ENCODE measurements at places on chromosomes 13 and 19.
A peak's percentile ranks its signal among the peaks of the same experiment; 100 is the strongest.

DNA sequence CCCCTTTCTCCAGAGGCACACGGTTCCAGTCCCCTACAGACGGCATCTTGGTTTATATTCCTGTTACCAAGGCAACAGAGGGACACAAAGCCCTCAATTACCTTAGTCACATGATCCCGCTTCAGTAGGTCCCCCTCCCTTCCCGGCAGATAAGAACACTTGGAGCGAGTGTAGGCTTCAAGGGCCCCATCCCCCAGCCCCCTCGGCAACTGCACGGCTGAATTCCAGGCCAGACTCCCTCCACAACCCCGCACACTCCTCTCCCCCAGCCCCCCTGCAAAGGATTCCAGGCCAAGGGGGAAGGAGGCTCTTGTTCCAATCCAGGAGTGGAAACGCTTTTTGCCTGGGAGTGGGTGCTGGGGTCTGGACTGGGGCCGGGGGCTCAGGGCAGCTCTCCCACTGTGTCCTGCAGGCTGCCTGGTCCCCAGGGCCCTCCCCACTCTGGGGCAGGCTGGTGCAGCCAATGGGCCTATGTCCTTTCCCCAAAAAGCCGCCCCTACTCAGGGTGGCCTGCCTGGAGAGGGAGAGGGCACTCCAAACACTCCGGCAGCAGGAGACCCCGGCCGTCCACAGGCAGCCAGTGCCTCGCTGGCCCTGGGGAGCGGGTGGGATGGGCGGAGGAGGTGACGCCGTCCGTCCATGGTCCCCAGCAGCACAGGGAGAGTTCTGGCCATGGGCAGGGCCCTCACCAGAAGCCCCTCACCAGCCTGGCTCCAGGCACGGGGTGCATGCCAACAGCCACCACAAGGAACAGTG lies 62.6 kb downstream of the MLLT1 start:
- H3K4me3 ChIP-seq = no peak overlapping the region
- peaks cover 2% of the 10 kb centered on the region for H3K36me3 ChIP-seq
- peak overlapping the region; percentile 74 for H3K27ac ChIP-seq
- no peaks in the 10 kb centered on the region for H3K27me3 ChIP-seq
- H3K4me1 ChIP-seq = peaks cover 3% of the 10 kb centered on the region

DNA sequence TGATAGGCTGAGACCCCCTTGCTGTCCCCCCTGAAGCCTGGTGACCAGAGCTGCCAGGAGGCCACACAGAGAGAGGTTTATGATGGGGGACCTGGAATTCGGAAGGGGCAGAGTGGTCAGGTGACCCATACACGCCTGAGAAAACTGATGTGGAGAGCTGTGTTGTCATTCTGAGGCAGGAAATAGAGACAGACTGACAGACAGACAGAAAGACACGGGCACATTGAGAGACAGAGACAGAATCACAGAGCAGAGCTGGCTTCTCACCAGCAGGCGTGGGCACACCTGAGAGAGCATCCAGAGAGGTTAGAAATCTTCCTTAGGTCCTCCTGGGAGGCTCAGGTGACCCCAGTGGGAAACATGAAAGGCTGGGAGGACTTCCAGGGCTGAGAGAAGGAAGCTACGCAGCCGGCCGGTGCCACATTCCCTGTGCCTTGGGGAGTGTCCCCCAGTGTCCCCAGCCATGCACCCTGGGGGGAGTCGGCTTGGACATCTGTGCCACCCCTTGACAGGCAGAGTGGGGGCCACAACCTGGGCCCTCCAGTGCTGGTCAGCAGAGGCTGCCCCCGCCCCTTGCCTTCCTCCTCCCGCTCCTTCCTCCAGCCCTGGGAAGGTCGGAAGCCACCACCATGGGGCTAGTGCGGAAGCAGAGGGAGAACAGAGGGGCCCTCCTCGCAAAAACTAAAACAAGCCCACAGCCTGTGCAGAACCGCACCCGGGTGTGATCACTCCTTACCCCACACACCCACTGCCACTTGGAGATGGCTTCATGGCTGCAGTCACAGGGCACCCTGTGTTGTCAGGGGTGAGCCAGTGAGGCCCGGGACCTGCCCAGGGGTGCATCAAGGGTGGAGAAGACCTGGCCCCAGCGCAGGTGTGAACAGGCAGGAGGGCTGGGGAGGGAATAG lies 2.2 kb downstream of the FFAR1 start:
- no peak overlapping the region for H3K4me3 ChIP-seq
- DNase-seq = no peak
- H3K36me3 ChIP-seq = no peaks in the 10 kb centered on the region

DNA sequence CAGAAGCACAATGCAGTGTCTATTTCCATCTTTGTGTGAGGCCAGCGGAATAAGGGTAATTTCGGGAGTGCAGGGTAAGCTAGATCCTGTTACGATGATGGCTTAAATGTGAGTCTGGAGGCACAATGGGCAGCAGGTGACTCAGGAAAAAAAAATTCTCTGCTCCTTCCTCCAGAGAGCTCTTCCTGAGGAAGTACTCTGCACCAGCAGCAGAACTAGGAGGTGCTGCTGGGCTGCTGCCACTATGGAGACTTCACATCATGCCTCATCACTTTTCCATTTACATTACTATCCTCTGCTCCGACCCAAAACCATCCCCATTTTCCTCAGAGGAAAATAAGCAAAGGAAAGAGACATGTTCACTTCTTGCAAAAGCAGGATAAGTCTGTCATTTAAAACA lies 282.0 kb downstream of the DNAJC15 start:
- no peak overlapping the region for H3K27ac ChIP-seq
- no peaks in the 10 kb centered on the region for H3K36me3 ChIP-seq
- H3K4me1 ChIP-seq = peaks cover 28% of the 10 kb centered on the region
- no peak overlapping the region for H3K4me3 ChIP-seq
- H3K27me3 ChIP-seq = 0 out of 2 replicates have a peak, but pooled peaks cover 4% of the 10 kb centered on the region

- peaks cover 10% of the 10 kb centered on the region for H3K4me1 ChIP-seq
- H3K27ac ChIP-seq = no peak overlapping the region
- no peaks in the 10 kb centered on the region for H3K36me3 ChIP-seq
- DNase-seq = no peak
- peaks cover 36% of the 10 kb centered on the region for H3K27me3 ChIP-seq
These were observed 22.8 kb upstream of the RNF17 start for GRCh38 chr13:24741016-24741662.

- no peaks in the 10 kb centered on the region for H3K27me3 ChIP-seq
- no peak for DNase-seq
- H3K36me3 ChIP-seq = peaks cover 20% of the 10 kb centered on the region
- no peak overlapping the region for H3K27ac ChIP-seq
- H3K4me1 ChIP-seq = peaks cover 31% of the 10 kb centered on the region
- no peak overlapping the region for H3K4me3 ChIP-seq
These were observed 1203.5 kb upstream of the PRR20A start for GRCh38 chr13:55937180-55937579.

GRCh38 chr19:46232029-46232428 lies 2.5 kb downstream of the IGFL1 start:
- H3K4me3 ChIP-seq = no peak overlapping the region
- no peak overlapping the region for H3K27ac ChIP-seq
- no peaks in the 10 kb centered on the region for H3K4me1 ChIP-seq

- no peak for DNase-seq
- no peak overlapping the region for H3K4me3 ChIP-seq
- H3K27ac ChIP-seq = no peak overlapping the region
- no peaks in the 10 kb centered on the region for H3K27me3 ChIP-seq
- H3K4me1 ChIP-seq = 0 out of 2 replicates have a peak, but pooled peaks cover 3% of the 10 kb centered on the region
These were observed 37.3 kb downstream of the ITGBL1 start for GRCh38 chr13:101489643-101490405.

GRCh38 chr19:1478934-1479707 lies at the start of gene C19orf25:
C19orf25 (minus strand) TSS chr19:1479215; CDS start chr19:1478903, 312 bp downstream.
- H3K36me3 ChIP-seq = peaks cover 4% of the 10 kb centered on the region
- H3K27me3 ChIP-seq = no peaks in the 10 kb centered on the region
- DNase-seq = peak; percentile 95
- peak within 1 kb of the TSS; percentile 98 for H3K27ac ChIP-seq

DNA sequence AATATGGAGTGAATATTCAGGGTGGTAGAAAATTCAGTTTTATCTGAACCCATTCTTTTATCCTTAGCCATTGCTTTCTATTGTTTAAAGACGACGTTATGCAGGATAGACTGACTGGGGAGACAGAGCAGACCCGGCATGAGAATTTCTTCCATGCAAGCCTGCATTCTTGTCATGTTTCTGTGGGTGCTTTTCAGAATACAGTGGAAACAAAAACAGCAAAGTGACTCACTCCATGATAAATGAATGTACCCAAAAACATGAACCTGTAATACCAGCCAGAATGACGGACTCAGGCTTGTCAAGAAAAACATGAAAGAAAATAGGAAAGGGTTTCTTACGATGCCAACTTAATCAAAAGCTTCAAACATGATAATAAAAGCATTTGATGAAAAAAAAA lies 924.0 kb downstream of the EFNB2 start:
- no peaks in the 10 kb centered on the region for H3K36me3 ChIP-seq
- peaks cover 33% of the 10 kb centered on the region for H3K4me1 ChIP-seq
- H3K4me3 ChIP-seq = no peak overlapping the region
- no peaks in the 10 kb centered on the region for H3K27me3 ChIP-seq
- DNase-seq = no peak

- no peak within 1 kb of the TSS for H3K4me3 ChIP-seq
- peak; percentile 19 for DNase-seq
- no peaks in the 10 kb centered on the region for H3K36me3 ChIP-seq
- no peaks in the 10 kb centered on the region for H3K27me3 ChIP-seq
- H3K27ac ChIP-seq = no peak within 1 kb of the TSS
These were observed at the start of gene GRK1 for GRCh38 chr13:113666951-113667701. GRK1 (plus strand) TSS chr13:113667219; CDS start chr13:113667387, 168 bp downstream.

DNA sequence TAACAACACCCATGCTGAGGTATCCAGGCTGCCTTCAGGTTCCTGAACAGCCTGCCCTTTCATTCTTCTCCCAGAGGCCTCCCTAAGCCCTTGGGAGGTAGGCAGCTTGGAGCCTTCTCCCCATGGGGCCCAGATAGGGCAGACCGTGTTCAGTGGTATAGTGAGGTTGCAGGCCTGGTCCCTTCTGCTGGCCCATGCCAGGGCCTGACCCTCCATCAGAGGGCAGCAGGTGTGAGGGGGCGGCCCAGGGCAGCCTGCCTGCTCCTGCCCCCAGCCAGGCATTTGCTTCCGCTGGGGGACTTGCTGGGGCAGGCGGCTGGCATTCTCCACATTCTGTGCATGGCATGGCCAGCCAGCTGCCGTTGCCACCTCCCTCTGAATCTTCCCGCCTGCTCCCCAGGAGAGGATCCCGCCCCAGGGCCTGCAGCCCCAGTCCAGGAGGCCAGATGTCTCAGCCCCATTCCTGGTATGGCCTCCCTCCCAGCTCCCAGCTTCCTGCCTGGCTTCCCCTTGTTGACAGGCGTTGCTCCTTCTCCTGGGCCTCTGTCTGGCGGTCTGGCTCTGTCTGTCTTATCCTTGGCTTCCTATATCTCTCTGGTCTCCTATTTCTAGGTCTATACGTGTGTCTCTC lies 8.9 kb downstream of the CIC start:
- H3K4me3 ChIP-seq = no peak overlapping the region
- H3K27me3 ChIP-seq = no peaks in the 10 kb centered on the region
- H3K36me3 ChIP-seq = 0 out of 2 replicates have a peak, but pooled peaks cover 2% of the 10 kb centered on the region
- no peak overlapping the region for H3K27ac ChIP-seq

- H3K4me3 ChIP-seq = no peak overlapping the region
- no peak for DNase-seq
- no peak overlapping the region for H3K27ac ChIP-seq
- no peaks in the 10 kb centered on the region for H3K36me3 ChIP-seq
These were observed 3.4 kb downstream of the FCAR start for GRCh38 chr19:54877471-54877870.

DNA sequence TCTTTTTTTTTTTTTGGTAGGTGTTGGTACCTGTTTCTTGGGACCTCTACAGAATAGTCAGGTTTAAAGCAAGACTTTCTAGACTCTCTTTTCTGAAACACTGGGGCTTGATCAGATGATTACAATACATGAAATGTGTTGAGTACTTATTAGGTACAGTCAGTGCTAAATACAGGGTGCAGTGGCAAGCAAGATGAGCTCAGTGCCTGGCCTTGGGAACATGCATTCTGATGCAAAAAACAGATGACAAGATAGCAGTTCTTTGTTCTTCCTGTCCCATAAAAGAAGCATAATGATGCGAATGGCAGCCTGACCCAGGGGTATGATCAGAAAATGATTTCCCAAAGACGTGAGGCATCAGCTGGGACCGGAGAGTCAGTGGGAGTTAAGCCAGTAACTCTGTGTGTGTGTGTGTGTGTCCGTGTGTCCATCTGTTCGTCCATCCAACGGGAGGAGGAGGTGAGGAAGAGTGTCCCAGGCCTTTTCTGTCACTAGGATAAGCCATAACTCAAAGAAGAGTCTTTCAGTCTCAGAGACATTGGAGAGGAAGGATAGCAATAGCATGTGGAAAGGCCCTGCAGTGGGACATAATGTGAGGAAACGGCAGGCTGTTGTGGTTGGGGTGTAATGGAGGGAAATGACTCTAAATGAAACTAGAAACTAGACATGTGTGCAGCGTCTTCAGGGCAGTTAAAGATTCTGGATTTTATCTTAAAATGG lies 32.2 kb downstream of the SLAIN1 start:
- peak overlapping the region; percentile 19 for H3K27ac ChIP-seq
- no peak overlapping the region for H3K4me3 ChIP-seq
- peaks cover 9% of the 10 kb centered on the region for H3K36me3 ChIP-seq
- H3K27me3 ChIP-seq = no peaks in the 10 kb centered on the region
- peaks cover 59% of the 10 kb centered on the region for H3K4me1 ChIP-seq

DNA sequence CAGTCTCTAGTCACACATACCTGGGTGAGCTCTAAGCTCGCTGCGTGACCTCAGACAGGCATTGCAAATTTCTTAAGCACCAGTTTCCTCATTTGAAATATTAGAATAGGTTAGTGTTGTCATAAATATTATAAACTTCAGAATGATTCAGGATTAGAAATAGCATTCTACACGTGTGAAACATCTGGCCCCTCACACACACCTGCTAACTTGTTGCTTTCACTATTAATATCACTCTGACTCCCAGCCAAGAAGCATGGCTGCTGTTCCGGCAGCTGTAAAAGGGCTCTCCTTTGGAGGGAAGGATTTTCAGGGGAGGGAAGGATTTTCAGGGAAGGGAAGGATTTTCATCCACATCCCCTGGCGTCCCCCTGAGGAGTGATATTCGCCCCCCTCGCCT lies 161.3 kb upstream of the GPR12 start:
- no peaks in the 10 kb centered on the region for H3K4me1 ChIP-seq
- no peak overlapping the region for H3K27ac ChIP-seq
- DNase-seq = no peak
- no peak overlapping the region for H3K4me3 ChIP-seq
- no peaks in the 10 kb centered on the region for H3K27me3 ChIP-seq

DNA sequence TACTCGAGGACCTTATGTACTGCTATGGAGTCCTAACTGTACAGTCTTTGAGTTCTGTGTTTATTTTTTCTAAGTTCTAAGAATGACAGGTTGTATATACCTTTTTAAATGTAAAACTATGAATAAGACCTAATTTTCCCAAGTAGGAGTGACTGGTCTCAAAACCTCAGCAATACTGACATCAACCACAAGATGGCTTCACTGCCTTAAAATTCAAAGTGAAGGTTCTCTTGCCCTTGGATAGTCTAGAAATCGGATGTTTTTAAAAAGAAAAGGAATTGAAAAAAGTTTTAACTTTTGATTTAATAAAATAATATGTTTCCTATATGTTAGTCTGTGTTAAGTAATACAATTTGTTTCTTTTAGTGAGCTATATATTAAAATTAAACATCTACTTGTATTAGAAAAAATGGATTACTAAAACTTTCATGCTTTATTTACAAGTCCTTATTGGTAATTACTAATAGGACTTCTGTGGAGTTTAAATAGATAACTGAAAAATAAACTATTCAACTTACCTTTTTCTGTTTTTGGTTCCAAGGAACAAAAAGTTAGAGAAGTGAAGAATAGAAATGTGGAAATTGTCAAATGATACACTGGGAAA lies 52.0 kb downstream of the TDRD3 start:
- H3K4me1 ChIP-seq = peaks cover 9% of the 10 kb centered on the region
- no peaks in the 10 kb centered on the region for H3K27me3 ChIP-seq
- no peak overlapping the region for H3K27ac ChIP-seq
- H3K36me3 ChIP-seq = no peaks in the 10 kb centered on the region
- no peak for DNase-seq

- no peak for DNase-seq
- H3K36me3 ChIP-seq = peaks cover 52% of the 10 kb centered on the region
- H3K4me3 ChIP-seq = no peak overlapping the region
- no peak overlapping the region for H3K27ac ChIP-seq
These were observed 15.5 kb upstream of the ZNF835 start for GRCh38 chr19:56687031-56687430.

Data from WTC11 (cell line).